Erythroblast (primary cell): ENCODE measurements at places on chromosomes 16 and 17.

DNA sequence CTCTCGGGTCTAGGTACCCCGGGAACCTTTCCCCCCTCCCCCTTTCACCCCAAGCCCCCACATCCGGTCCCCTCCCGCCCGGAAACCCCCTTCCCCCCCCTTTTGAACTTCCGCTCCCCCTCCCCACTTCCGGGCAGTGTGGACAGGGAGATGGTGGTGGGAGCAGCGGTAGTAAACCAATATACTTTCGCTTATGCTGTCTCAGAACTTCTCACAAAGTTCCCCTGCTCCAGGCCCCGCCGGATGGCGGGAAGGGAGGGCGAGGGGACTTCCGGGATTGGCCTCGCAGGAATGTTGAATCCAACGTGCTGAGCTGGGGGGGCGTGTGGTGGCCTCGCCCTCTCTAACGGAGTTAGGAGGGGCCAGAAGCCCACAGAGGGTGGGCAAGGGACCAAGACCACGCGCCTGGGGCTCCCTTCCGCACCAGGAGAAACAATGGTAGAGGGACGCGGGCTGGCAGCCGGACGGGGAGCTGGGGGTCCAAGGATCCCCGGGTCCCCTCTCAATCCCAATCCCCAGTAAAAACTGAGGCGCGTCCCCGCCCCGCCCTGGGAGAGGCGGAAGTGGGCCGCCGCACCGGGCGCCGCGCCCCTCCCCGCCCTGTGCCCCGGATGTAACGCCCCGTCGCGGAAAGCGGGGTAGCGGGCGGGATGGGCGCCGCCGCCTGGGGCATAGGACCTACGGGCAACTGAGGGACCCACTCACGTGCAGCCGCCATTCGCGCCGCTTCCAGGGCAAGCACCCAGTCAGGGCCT, 742 bp downstream of the PFN1 start:
- DNase-seq, result peak; percentile 78

GRCh38 chr17:77045441-77046041, 95.2 kb upstream of the SEC14L1 start:
- no peak for DNase-seq

GRCh38 chr17:41792845-41793783, 6.6 kb upstream of the JUP start:
- peak; percentile 29 for DNase-seq

- no peak for DNase-seq
Observed at GRCh38 chr17:77332034-77332971, 191.5 kb downstream of the SEC14L1 start.

DNA sequence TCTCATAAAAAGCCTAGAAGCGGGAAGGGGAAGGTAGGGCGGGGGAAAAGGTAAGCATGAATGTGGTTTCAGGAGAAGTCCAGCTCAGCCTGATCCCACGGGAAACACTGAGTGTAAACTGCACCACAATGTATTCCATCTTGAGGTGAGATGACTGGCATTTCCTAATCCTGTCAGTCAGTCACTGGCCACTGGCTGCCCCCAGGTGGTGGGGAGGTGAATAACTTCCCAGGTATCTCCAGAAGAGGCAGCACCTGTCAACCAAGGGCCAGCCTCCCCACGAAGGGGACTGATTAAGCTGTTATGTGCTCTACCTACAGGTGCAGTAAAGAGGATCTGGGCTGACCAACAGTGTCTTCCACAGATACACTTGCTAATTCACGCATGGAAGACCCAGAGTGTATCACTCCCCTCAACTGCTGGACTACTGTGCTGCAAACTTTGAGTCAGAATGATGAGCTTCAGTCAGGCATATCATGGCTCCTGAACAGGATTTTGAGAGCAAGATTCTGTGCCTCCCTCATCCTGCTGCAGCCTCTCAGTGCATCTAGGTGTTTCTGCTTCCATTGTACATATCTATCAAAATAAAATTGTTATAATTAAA, 108.5 kb upstream of the CCL2 start:
- peak; percentile 47 for DNase-seq
